HL-60 (cell line): ENCODE measurements at places on chromosomes 2 and 18.

DNA sequence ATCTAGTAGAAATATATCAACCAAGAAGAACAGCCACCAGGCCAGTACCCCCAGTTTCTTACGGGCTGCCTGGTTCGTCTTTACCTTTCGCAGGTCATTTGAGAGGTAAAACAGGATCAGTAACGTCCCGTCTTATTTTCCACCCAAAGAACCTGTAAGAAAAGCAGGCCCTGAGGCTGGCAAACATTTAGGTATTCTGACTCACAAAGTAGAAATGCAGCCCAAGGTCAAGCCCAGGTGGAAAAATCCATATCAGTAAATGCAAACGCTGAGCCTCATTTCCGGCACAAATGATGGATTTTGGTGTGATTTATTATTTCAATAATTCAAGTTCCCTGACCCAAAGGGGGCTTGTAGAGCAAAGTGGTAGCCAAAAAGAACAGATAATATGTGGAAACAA, 171.2 kb downstream of the ZNF516 start:
- no peak for DNase-seq

DNA sequence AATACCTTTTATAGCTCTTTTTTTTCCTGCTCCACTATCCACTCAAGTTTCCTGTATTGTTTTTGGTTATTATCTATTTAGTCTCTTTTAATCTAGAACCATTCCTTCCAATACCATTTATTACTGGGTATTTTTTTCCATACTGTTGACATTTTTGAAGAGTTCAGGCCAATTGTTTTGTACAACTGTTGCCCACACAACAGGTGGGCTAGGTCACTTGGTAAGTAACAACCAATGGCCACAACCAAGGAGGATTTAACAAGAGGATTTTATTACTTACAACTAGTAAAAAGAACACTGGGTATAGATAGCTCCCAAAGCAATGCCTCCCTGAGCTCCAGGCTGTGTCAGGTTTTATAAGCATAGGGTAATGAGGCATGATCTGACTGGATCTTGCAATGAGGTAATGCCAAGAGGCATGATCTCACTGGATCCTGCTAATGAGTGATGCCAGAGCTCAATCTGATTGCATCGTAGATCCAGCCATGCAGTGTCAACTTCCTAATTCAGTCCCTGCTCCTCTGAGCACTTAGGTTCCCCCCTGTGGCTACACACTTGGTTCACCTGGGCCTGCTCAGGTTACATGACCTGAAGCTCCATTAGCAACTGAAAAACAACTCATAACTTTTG, 7.1 kb upstream of the CEP68 start:
- no peak for DNase-seq

DNA sequence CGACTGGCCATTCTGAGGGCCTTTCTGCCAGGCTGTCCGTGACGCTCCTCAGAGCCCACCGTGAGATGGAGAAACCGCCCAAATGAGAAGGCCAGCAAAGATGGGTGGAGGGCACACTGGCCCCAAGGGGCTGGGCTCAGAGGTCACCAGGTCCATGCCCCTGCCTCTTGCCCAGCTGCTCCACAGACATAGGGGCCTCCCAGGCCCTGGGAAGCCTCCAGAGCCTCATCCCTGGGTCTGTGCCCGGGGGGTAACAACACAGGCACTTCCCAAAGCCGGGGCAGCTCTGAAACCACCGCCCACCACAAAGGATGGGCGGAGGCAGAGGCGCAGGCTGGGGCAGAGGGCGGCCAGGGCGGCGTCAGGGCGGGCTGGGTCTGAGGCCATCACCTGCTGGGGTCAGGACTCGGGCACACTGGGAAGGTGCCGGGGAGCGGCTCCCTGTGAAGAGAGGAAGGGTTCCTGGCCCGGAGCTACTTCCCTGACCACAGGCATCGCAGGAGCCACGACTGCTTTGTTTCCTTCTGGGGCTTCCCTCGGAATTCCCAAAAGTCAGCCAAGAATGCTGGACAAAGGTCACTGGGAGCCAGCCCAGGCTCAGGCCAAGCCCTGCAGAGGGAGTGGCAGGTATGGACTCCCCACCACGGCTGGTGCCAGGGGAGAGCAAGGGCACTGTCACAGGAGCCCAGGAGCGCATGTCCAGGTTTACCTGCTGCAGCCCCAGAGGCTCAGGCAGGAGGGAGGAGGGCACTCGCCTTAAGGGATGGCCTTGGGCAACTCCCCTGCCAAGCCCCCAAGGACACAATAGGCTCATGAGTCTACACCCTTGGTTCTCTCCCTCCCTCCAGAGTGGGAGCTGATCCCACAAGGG, 9.4 kb downstream of the CYP26B1 start:
- no peak for DNase-seq

GRCh38 chr18:76042511-76042910, 452.5 kb downstream of the ZNF516 start:
- DNase-seq = no peak

DNA sequence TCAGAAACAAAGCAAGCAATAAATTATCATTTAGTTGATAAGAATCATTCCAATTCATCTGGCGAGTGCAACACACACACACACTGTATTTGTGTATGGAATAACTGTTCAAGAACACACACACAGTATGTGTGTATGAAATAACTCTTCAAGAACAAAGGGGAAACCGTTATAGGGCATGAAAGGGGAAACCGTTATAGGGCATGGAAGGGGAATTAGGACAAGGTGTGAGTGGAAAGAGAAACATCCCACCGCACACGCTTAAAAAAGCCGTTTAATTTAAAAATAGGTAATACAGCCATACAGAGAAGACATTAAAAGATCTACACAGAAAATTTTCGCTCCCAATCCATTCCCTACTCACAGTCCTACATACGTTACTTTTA, 607 bp upstream of the TSN start:
- no peak for DNase-seq
